Left lung (tissue), 14 donors: ENCODE measurements at places on chromosomes 5 and 9. TPM values are rescaled to one million over a fixed set of nuclear protein-coding genes. Genes with fewer than 3 reads are reported as not detected.

- no peaks in the 10 kb centered on the region for H3K36me3 ChIP-seq
- DNase-seq: no peak
- no peak overlapping the region for H3K27ac ChIP-seq
- H3K4me1 ChIP-seq: no peaks in the 10 kb centered on the region
- no peak overlapping the region for H3K4me3 ChIP-seq
- H3K27me3 ChIP-seq: no peaks in the 10 kb centered on the region
Observed at GRCh38 chr9:108162664-108163063, 673.1 kb upstream of the KLF4 start.

DNA sequence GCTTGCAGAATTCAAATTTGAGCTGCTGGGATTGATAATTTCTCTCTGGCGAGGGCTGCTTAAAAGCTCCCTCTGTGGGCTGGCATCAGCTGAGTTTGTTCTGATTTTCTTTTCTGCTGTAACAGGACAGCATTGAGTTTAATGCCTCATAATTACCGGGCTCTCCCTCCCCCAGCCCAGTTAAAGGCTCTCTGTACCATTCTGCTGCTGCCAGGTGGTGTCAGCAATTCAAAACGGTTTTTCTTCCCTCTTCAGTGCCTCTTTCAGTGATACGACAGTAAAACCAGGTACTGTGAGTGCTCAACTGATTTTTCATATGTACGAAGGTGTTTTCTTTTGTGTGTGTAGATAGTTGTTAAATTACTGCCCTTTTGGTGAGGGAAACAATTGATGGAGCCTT lies 509.3 kb upstream of the CTNND2 start:
- DNase-seq: no peak
- H3K27me3 ChIP-seq: no peaks in the 10 kb centered on the region
- no peak overlapping the region for H3K27ac ChIP-seq

- no peaks in the 10 kb centered on the region for H3K4me1 ChIP-seq
- no peaks in the 10 kb centered on the region for H3K27me3 ChIP-seq
- H3K4me3 ChIP-seq: no peak overlapping the region
- DNase-seq: no peak
- H3K27ac ChIP-seq: no peak overlapping the region
Observed at GRCh38 chr5:9268226-9268625, 277.6 kb downstream of the SEMA5A start.

Gene GRM6
- not detected for total RNA-seq

DNA sequence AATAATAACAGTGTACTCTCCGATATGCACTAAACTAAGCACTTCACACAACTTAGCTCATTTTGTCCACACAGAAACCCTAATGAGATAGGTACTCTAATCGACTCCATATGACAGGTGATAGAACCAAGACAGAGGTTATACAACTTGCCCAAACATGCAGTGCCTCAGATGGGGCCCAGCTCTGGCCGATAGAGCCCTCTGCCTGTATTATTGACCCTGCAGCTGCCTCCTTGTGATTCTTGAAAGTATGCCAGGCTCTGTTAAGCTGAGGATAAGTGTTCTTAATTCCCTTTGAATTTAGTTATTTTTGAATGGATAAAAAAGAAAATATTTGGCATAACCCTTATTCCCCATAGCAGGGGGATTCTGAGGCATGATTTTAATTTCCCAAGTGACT lies 78.5 kb downstream of the HMHB1 start:
- H3K27me3 ChIP-seq: no peaks in the 10 kb centered on the region
- H3K36me3 ChIP-seq: no peaks in the 10 kb centered on the region
- H3K4me3 ChIP-seq: no peak overlapping the region
- no peak overlapping the region for H3K27ac ChIP-seq
- DNase-seq: no peak
- H3K4me1 ChIP-seq: no peaks in the 10 kb centered on the region

- H3K27ac ChIP-seq: no peak overlapping the region
- H3K27me3 ChIP-seq: no peaks in the 10 kb centered on the region
- no peak for DNase-seq
- H3K36me3 ChIP-seq: no peaks in the 10 kb centered on the region
Observed at GRCh38 chr9:87655731-87656130, 70.2 kb upstream of the CTSL start.

GRCh38 chr5:40801771-40802562 lies 3.8 kb upstream of the PRKAA1 start:
- no peak for DNase-seq
- H3K36me3 ChIP-seq: no peaks in the 10 kb centered on the region
- H3K4me3 ChIP-seq: no peak overlapping the region
- H3K27ac ChIP-seq: no peak overlapping the region
- H3K27me3 ChIP-seq: no peaks in the 10 kb centered on the region

- no peak overlapping the region for H3K27ac ChIP-seq
- no peaks in the 10 kb centered on the region for H3K4me1 ChIP-seq
- DNase-seq: no peak
- H3K4me3 ChIP-seq: no peak overlapping the region
- H3K27me3 ChIP-seq: no peaks in the 10 kb centered on the region
- no peaks in the 10 kb centered on the region for H3K36me3 ChIP-seq
Observed at GRCh38 chr5:123176224-123176937, 87.3 kb downstream of the PRDM6 start.

DNA sequence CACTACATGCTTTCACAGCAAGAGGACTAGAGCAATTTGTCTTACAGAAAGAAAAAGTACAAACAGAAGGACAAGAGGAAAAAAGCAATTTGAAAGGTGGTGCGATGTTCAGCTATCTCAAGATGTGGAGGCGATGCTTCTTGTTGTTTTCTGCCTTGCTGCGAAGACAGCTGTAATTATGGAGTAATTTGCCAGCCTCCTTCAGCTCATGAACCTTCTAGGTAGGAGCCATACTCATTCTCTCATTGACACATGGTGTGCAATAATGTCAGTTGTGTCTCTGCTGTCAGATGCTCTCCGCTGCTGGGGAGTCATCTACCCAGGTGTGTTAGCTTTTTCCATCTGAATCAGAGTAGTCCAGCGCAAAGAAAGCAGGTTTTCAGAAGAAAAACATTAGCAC lies 424.5 kb downstream of the NR2F1-AS1 start:
- no peaks in the 10 kb centered on the region for H3K27me3 ChIP-seq
- no peaks in the 10 kb centered on the region for H3K4me1 ChIP-seq
- no peak for DNase-seq
- H3K36me3 ChIP-seq: no peaks in the 10 kb centered on the region

GRCh38 chr9:127518091-127518856 lies 67.0 kb downstream of the LRSAM1 start:
- H3K27ac ChIP-seq: peak overlapping the region; percentile 72
- H3K4me3 ChIP-seq: no peak overlapping the region
- H3K4me1 ChIP-seq: peaks cover 49% of the 10 kb centered on the region
- H3K27me3 ChIP-seq: no peaks in the 10 kb centered on the region

DNA sequence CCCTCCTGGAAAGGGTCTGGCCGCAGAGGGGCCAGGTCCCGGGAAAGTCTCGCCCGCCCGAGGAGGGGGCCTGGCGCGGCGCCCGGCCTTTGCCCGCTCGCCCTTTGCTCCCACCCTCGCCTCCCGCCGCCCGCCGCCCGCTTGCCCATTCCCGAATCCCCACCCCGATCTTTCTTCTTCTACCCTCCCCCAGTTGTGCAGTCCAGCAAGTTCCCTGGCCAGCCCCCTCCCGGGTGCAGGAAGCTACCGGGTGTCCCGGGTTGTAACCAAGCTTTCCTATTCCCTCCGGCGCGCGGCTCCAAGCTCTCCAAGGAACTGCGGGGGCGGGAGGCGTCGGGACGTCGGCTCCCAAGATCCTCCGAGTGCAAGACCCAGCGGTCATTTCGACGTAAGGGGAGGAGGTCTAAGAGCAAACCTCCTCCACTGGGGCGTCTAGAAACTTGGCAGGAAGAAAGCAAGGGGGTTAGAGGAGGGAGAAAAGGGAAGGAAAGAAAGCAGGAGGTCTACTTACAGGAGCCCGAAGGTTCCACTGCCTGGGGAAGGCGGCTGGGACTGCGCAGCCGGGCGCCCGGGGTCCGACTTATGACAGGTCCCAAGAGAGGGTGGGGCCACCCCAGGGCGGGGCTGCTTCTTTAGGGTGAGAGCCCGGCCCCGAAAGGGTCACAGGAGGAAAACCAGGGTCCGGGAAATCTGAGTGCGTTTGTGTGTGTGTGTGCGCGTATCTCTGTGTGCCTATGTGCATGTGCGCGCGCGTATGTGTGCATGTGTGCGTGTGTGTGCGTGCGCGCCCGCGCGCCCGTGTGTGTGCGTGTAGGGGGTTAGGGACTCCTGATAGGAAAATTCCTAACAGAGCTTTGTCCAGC lies at the start of gene PTGR1:
PTGR1 (minus strand) TSS at position 556 of the 863 bp plus-strand sequence. CDS start 2,225 bp downstream, outside the sequence.
- H3K4me1 ChIP-seq: peaks cover 22% of the 10 kb centered on the region
- peaks cover 8% of the 10 kb centered on the region for H3K27me3 ChIP-seq
- peak within 1 kb of the TSS; percentile 61 for H3K4me3 ChIP-seq
- H3K36me3 ChIP-seq: no peaks in the 10 kb centered on the region

Gene DNAJC18
- 13.2 TPM for total RNA-seq

- no peaks in the 10 kb centered on the region for H3K4me1 ChIP-seq
- H3K27ac ChIP-seq: no peak overlapping the region
Observed at GRCh38 chr5:117872798-117873368, 1115.5 kb downstream of the DTWD2 start.

Gene PAEP
- total RNA-seq: not detected

Gene DMRTA1
- total RNA-seq: 3.2 TPM

GRCh38 chr9:78026416-78026815 lies 5.2 kb downstream of the GNAQ start:
- peak overlapping the region; percentile 6 for H3K4me3 ChIP-seq
- H3K36me3 ChIP-seq: no peaks in the 10 kb centered on the region
- no peaks in the 10 kb centered on the region for H3K27me3 ChIP-seq
- no peak for DNase-seq

DNA sequence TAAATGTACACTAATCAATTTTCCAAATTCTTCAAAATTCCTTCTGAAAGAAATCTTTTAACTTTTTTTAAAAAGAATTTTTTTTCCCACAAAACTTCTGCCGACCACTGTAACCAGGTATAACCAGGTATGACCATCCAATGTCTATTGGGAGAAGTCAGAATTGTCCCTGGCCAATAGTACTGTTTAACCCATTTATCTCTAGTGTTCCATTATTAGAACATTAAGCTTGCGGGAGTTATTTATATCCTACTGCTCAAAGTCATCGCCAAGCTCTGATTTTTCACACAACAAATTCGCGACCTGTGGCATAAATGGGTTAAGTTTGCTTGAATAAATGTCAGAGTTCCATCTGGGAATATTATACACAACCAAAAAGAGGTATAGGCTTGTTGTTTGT lies 343.2 kb downstream of the ANXA1 start:
- H3K27ac ChIP-seq: no peak overlapping the region
- no peak for DNase-seq
- H3K27me3 ChIP-seq: no peaks in the 10 kb centered on the region
- H3K36me3 ChIP-seq: no peaks in the 10 kb centered on the region
- H3K4me3 ChIP-seq: no peak overlapping the region

- no peaks in the 10 kb centered on the region for H3K4me1 ChIP-seq
- no peak for DNase-seq
Observed at GRCh38 chr5:101878190-101878589, 417.9 kb downstream of the SLCO4C1 start.
